ENCODE measurements at places on chromosomes 12 and 14.

DNA sequence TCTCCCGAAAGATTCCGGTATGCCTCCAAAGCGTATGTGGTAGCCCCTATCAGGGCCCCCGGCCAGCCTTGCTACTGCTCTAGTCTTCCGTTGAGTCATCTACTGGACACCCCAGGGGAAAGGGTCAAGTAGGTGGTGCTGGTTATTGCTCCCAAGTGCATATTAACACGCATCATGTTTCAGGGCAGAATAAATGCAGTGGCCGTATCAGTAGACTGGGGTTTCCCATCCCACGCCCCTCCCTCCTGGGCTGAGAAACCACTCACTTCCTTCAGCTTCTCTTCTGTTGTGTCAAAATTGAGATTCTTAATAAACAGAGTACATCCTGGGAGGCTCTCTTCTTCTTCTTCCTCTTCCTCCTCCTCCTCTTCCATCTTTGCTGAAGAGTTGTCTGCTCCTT, 39.3 kb downstream of the RBM19 start:
- no peak for DNase-seq

- DNase-seq = no peak
Measured at GRCh38 chr12:101459642-101460346, 15.3 kb upstream of the SPIC start.

DNA sequence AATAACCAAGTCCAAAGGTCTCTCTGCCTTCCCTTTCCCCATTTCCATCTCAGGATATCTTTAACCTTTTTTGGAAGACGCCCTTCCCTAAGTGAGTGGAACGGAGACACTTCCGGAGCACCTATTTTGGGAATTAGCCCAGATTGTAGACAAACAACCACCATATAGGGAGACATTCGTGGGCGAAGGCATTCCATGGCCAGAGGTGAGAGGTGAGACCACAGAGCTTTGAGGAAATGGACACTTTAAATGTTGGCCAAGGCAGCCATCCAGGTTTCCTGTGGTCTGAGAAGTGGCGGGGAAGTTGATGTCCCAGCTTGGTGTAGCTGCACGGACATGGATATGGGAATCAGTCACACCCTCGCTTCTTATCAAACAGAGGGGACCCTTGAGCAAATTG, 69.4 kb upstream of the BDKRB2 start:
- DNase-seq = no peak

GRCh38 chr12:116213885-116214527, 63.5 kb downstream of the MED13L start:
- DNase-seq = no peak

Data from NCI-H1417 (cell line).